ENCODE measurements at places on chromosomes 1 and 21.

DNA sequence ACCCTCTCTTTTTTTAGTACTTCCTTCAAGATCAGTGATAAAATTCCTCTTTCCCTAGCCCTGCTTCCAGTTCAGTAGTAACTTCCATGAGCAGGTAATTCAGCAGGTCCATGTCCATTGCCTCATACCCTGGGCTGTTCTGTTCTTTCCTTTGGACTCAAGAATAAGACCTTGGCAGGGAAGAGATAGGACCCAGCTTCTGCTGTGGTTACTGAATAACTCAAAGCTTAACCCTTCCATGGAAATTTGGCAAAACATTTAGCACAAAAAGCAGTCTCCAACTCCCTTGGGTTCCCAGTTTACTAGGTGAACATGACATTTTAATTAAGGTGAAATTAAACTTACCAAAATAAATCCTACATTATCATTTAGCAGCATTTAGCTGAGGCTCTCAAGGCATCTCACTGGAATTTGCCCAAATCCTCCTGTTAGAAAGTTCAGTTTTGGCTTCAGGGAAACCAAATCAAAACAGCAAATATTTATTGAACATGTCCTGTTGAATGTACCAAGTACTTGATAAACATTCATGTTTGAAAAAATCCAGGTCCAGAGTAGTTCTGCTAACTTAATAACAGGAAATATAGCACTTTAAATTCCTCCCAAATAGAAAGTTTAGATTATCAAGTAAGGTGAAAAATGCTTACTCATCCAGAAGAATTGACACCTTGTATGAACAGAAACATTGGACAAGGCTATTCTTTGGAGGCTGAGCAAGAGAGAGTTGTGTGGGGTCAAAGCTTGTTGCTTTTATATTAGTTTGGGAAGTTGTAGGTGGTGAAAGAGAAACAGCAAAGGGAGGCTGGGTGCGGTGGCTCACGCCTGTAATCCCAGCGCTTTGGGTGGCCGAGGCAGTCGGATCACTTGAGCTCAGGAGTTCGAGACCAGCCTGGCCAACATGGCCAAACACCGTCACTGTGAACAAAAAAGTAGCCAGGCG is 8.4 kb upstream of the SERPINC1 start:
- no peak for DNase-seq

DNA sequence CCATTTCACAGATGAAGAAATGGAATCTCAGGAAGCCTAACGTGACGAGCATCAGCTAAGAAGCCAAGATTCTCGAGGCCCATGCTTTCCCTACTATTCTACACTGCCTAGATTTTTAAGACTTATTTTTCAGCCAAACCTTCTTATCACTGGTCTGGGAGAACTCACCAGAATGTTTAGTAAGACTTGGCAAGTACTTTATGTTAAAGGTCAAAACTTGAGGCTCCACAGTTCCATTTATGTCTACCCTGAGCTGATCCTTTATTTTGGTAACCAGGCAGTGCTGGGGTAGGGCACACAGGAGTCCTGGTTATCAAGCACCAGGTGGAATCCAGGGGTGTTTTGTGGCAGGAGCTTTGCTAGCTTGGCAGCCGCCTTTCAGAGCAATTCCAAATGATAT is 16.8 kb downstream of the PLXNA2 start:
- DNase-seq, result no peak

GRCh38 chr1:21149855-21150432 is 26.8 kb downstream of the EIF4G3 start:
- no peak for DNase-seq

DNA sequence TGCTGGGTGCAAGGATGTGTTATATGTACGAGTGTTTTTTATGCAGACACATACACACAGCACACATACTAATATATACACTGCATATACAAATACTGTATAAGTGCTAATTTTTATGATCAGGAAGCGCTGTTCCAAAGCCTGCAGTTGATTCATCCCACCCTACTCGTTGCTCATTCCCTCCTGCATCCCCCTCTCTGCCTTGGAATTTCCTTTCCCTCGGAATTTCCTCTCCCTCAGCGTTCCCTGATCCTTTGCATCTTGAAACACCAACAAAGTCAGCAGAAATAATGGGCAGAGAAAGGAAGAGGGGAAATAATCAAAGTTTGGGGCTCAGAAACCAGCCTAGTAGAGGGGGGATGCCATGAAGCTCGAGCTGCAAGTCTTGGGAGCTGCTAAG is 98.9 kb downstream of the CSMD2 start:
- DNase-seq, result no peak

GRCh38 chr21:27001526-27001925 is 34.6 kb upstream of the ADAMTS5 start:
- DNase-seq, result no peak

GRCh38 chr1:63643517-63643916 is 50.3 kb downstream of the PGM1 start:
- no peak for DNase-seq

GRCh38 chr1:31396633-31397351 is 16.2 kb upstream of the SERINC2 start:
- DNase-seq, result no peak

- DNase-seq, result no peak
These were observed 9.2 kb downstream of the CGN start for GRCh38 chr1:151520359-151520758.

GRCh38 chr21:39180429-39181019 is 2.7 kb downstream of the PSMG1 start:
- no peak for DNase-seq

- peak; percentile 30 for DNase-seq
These were observed 31.4 kb downstream of the CLSTN1 start for GRCh38 chr1:9792156-9793042.

DNA sequence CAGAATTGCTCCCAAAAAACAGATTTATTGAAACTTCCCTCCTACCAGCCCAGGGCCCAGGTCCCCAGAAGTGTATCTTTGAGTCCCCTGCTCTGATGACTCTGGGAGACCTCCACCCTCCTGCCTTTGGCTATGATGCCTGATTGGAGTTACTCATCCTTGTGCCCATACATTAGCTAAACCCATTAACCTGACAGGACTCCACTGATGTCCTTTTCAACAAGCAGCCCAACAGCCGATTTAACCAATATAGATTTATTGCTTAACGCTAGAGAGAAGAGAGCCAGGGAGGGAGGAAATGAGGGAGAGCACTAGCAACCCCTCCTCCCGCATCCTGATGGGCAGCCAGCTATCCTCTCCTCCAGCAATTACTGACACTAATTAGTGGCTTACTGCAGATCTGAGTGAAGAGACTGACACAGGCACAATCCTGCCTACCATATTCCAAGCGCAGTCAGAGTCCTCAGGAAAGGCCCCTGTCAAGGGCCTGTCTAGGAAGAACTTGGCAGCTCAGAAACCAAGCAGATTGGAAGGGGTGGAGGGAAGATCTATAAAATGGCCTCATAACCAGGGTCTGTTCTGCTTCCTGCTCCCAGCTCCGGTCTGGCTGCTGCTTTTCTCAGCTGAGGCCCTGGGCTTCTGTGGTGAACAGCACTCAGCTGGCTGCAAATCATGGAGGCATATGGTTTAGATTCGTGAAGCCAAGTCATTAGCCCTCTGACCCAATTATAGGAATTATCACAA is 484.5 kb upstream of the DAB1 start:
- DNase-seq, result no peak

- no peak for DNase-seq
These were observed 284.8 kb downstream of the HLX start for GRCh38 chr1:221164029-221164428.

DNA sequence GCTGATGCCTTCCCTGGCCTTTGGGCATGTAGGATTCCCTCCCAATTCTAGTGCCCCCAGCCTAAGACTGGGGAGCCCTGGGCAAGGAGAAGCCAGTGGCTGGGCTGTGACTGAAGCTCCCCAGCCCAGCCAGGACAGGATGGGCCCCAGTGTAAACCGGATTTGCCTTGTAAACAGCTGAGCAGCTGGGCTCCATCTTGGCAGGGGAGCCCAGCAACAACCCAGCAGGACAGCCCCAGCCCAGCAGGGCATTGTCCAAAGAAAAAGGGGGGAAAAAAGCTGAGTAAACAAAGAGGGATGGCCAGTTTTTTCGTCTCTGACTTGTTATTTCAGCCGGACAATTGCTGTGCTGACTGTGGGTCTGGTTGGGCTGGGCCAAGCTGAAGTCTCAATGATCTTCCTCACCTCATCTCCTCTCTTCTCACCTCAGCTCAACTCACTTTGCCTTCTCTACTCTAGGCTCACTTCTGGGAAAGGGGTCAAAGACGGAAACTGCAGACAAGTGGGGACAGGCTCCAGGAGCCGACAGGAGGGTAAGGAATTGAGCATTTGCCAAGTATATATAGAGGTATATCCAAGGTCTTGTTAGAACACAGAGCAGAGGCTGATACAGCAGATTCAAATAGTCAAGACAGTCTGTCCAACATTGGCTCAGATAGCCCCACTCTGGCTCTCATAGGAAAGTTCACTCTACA is 97.7 kb downstream of the TMEM53 start:
- no peak for DNase-seq

- no peak for DNase-seq
These were observed 315.3 kb upstream of the DUSP10 start for GRCh38 chr1:222057162-222057561.

DNA sequence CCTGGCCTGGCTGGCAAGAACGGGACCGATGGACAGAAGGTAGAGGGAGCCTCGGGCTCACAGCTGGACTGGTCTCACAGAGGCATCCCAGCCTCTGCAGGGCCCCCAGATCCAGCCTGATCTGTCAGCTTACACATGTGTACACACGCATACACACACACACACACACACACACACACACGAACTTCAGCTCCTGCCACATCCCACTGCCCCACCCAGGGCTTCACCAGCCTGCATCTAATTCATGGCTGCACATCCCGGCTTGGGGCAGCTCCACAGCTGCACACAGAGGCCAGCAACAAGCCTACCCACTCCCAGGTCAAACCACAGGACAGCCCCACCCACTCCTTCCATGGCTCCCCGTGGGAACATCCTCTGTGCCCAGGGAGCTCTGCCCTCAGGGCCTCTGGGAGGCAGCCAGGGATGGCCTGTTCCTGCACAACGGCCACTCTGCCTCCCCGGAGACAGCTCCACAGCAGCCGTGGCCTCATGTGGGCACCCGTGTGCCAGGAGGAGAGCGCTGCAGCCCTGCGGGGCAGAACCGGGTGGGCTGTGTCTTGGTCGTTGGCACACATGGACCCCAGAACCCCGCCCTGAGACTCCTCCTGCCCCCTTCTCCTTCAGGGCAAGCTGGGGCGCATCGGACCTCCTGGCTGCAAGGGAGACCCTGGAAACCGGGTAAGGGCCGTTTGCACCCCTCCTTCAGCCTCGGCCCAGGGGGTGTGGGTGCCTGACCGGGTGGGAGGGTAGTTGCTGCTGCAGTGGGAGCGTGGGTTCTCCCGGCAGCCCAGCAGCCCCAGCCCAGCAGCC is 19.1 kb downstream of the COL6A2 start:
- no peak for DNase-seq

- no peak for DNase-seq
These were observed 38.0 kb upstream of the ZC3H11B start for GRCh38 chr1:219650880-219651279.

DNA sequence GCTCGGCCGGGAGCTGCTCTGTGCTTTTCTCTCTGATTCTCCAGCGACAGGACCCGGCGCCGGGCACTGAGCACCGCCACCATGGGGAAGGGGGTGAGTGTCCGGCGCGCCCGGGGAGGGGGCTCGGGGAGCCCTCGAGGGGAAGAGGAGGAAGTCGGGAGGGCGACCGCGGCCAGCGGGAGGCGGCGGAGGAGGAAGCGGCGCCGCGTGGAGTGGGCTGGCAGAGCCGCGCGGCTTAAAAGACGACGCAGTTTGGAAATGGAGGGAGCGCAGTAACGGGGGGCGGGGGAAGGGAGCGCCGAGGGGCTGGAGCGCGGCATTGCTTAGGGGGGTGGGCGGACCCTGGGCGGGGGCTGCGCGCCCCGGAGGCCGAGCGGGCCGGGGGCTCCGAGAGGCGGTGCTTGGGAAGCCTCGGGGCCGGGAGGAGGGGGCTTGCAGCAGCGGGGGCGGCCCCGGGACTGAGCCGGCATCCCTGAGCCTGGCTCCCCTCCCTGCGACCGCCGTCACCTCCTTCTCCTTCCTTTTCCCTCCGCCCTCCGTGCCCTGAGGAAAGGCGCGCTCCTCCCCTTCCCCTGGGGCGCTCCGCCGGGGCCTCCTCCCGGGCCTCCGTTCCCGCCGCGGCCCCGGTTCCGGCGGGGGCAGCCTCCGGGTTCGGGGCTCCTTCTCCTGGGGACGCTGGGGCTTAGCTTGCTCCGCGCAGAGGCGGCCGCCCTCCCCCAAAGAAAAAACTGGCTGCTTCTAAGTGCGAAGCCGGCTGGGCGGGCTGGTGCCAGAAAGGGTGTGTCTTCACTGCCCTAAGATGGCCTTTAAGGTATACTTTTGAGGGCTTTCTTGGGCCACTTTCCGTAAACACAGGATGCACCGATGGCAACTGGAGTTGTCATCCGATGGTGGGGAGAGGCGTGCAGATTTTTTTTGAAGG is 648 bp downstream of the ATP1A1 start:
- DNase-seq, result peak; percentile 77

- DNase-seq, result no peak
These were observed 10.4 kb downstream of the SLC30A10 start for GRCh38 chr1:219917851-219918466.

- no peak for DNase-seq
These were observed 216.9 kb upstream of the RRP15 start for GRCh38 chr1:218068241-218068640.

GRCh38 chr1:204670152-204670927 is 15.2 kb downstream of the LRRN2 start:
- no peak for DNase-seq

DNA sequence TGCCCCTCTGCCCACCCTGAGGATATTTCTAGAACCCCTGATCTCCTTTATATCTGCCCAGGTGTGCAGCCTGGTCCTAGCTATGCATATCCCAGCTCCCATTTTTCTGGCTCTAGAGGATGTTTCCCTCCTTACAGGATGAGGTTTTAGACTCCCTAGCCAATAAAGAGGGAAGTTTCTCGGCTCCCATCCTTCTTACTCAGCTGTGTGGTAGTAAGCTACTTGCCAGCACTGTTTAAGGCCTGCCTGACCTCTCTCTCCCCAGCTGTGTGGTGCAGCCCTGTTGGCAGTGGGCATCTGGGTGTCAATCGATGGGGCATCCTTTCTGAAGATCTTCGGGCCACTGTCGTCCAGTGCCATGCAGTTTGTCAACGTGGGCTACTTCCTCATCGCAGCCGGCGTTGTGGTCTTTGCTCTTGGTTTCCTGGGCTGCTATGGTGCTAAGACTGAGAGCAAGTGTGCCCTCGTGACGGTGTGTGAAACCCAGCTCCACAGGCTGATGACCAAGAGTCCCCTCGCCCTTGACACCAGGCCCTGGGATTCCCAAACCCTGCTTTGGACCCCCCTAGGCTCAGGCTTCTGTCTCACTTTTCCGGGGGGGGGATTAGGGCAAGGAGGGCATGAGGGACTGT is 7.8 kb upstream of the P3R3URF start:
- no peak for DNase-seq
